ENCODE measurements at places on chromosomes 1 and 21. TPM values are rescaled to one million over a fixed set of nuclear protein-coding genes. Genes with fewer than 3 reads are reported as not detected.

GRCh38 chr1:92502247-92502646, 15.5 kb upstream of the GFI1 start:
- no peak for DNase-seq

DNA sequence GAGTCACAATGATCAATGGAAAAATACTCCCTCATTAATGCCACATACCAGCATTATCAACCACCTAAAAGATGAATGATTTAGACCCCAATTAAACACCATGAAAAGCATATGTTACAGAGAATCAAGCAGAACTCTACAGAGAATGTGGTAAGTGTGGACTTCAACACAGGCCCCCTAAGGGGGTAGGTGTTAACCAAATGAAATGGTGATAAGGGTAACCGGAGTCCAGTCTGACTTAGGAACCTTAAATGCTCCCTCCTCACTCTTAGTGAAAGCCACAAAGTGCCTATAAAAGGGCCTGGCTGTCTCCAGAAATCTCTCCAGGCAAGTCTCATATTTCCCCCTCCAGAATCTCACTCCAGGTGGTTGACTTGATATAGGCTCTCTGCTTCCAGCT, 149.2 kb upstream of the FOXD3 start:
- no peak for DNase-seq

The SPRR2E gene
- not detected for total RNA-seq

DNA sequence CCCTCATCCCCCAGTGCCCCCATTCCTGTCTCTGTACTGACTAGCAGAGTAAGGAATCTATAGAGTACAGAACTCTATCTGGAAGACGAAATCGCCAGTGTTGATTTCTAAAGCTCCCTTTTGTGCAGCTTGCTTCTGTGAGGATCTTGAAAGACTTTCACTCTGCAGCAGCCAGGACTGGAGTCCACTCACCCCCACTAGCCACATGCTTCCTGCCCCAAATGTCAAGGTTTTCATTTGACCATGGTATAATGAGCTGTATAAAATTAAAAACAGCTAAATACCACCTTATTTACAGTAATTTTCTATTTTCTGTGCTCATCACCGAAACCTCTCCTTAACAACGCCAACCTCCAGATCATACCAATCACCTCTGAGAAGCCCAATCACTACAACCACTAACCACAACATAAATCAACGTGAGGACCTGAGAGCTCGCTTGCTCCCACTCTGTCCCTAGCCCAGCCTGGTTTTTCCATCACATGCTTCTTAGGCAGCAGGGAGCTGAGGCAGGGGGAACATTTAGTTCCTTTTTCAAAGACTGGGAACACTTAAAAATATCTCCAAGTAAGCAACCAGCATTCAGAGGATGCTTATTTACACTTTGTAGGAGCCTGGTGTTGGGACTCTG, 56.1 kb upstream of the IRF2BP2 start:
- no peak for DNase-seq

DNA sequence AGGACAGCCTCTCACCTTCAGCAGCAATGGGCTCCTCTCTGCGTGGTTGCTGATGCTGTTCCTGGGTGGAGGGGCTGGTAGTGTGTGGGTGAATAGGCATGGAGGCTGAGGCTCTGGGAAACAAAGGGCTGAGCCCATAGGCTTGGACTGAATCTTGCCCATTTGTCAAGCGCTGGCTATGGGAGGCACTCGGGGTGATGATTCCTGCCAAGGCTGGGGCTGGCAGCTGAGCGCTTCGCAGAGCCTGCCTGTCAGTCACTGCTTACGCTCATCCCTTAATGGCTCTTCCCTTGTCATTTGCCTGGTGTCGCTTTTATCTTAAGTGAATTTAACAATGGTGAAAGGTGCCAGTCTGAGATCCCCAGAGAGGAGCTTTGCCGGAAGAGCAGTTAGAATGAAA, 353.3 kb downstream of the PBX1 start:
- no peak for DNase-seq

Data from activated naive CD8-positive, alpha-beta T cell treated with anti-CD3 and anti-CD28 coated beads for 36 hours (primary cell).